ENCODE measurements at places on chromosomes 5 and 9.

DNA sequence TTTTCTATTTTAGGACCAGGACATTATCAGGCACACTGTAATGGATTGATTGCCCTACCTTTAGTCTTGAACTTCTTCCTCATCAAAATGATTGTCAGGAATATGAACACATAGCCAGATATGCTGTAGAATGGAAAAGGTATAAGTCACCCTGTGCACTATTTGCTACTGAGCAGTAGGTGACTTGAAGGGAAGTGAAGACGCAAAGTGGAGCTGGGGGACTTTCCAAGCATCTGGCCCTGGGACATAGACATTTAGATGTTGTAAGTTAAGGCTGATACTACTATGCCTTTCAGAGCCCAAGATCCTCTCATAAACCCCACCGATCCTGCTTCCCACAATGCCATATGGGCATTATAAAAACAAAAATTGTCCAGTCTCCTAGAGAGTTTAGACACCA is 174.5 kb downstream of the DOCK8 start:
- no peak for DNase-seq
- no peak overlapping the region for H3K27ac ChIP-seq
- H3K4me1 ChIP-seq: no peaks in the 10 kb centered on the region

- H3K27me3 ChIP-seq: no peaks in the 10 kb centered on the region
- H3K4me1 ChIP-seq: no peaks in the 10 kb centered on the region
- no peaks in the 10 kb centered on the region for H3K36me3 ChIP-seq
- H3K4me3 ChIP-seq: no peak overlapping the region
- DNase-seq: no peak
These were observed 51.6 kb upstream of the PHYKPL start for GRCh38 chr5:178284093-178284675.

DNA sequence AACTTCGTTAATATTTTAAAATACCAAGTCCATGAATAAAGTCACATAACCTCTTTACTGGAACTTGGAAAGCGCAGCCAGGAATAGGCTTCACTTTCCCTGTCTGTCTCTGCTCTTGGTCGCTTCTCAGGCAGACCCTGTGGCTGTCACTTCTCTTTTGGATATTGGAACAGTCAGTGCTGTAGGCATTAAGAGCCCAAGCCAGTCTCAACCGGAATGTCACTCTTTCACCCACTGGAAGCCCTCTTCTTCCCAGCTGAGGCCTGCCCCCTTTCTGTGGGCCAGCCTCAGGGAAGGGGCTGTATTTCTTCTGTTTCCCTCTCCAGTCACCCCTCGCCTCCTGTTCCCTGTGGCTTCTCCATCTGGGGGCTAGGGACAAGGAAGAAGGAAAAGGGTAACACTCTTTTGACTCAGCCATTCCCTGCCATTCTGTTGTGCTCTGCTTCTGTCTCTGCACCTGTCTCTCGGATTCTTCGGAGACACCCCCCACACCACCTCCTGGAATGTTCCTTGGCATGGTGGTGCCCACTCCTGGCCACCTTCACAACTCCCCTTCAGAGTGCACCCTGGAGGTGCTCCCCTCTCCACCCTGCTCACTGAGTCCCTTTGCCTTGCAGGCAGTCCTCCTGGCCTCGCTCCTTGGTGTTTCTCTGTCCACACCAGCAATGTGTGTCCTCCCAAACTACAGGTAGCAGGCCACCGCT is 103.4 kb downstream of the TRIO start:
- H3K4me1 ChIP-seq: peaks cover 3% of the 10 kb centered on the region
- H3K27me3 ChIP-seq: no peaks in the 10 kb centered on the region
- H3K27ac ChIP-seq: no peak overlapping the region
- DNase-seq: no peak
- H3K36me3 ChIP-seq: no peaks in the 10 kb centered on the region

DNA sequence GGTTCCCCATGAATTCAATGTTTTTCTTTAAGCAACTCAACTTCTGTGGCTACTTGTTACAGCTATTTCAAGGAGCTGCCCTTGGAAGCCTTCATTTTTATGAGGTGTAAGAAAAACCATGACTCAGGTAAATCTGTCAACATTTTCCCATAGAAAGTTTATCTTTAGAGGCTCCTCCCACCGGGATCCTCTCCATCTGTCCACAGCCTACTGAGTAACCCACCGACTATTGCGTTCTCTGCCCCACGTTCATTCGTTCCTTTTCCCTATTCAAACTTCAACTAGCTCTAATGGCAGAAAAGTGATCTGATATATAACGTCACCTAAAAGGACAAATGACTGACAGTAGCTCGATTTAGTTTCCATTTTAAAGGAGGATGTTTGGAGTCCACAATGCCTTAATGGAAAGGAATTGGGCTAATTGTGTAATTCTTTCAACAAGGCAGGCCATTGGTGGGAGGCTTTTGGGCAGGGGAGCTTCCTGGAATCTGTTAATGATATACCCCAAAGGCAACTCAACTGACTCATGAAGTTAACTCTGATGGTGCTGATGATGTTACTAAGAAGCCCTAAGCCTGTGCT is 29.3 kb upstream of the NR3C1 start:
- peaks cover 8% of the 10 kb centered on the region for H3K4me1 ChIP-seq
- no peaks in the 10 kb centered on the region for H3K27me3 ChIP-seq
- H3K4me3 ChIP-seq: no peak overlapping the region
- DNase-seq: no peak
- no peak overlapping the region for H3K27ac ChIP-seq

GRCh38 chr5:168530621-168531150 is 1.6 kb downstream of the FBLL1 start:
- H3K27ac ChIP-seq: no peak overlapping the region
- no peaks in the 10 kb centered on the region for H3K36me3 ChIP-seq
- no peaks in the 10 kb centered on the region for H3K4me1 ChIP-seq
- peaks cover 11% of the 10 kb centered on the region for H3K27me3 ChIP-seq
- H3K4me3 ChIP-seq: no peak overlapping the region

- H3K4me1 ChIP-seq: no peaks in the 10 kb centered on the region
- no peak overlapping the region for H3K27ac ChIP-seq
- H3K4me3 ChIP-seq: no peak overlapping the region
- no peaks in the 10 kb centered on the region for H3K27me3 ChIP-seq
- no peak for DNase-seq
- H3K36me3 ChIP-seq: no peaks in the 10 kb centered on the region
These were observed 107.2 kb upstream of the CKMT2 start for GRCh38 chr5:81125959-81126358.

- H3K36me3 ChIP-seq: no peaks in the 10 kb centered on the region
- H3K4me3 ChIP-seq: no peak overlapping the region
- H3K4me1 ChIP-seq: no peaks in the 10 kb centered on the region
- H3K27me3 ChIP-seq: no peaks in the 10 kb centered on the region
These were observed 8.2 kb upstream of the GDNF start for GRCh38 chr5:37847978-37848425.

GRCh38 chr5:178196281-178196812 is 8.0 kb upstream of the HNRNPAB start:
- no peak for DNase-seq
- no peaks in the 10 kb centered on the region for H3K36me3 ChIP-seq
- H3K27me3 ChIP-seq: no peaks in the 10 kb centered on the region
- H3K4me1 ChIP-seq: no peaks in the 10 kb centered on the region

DNA sequence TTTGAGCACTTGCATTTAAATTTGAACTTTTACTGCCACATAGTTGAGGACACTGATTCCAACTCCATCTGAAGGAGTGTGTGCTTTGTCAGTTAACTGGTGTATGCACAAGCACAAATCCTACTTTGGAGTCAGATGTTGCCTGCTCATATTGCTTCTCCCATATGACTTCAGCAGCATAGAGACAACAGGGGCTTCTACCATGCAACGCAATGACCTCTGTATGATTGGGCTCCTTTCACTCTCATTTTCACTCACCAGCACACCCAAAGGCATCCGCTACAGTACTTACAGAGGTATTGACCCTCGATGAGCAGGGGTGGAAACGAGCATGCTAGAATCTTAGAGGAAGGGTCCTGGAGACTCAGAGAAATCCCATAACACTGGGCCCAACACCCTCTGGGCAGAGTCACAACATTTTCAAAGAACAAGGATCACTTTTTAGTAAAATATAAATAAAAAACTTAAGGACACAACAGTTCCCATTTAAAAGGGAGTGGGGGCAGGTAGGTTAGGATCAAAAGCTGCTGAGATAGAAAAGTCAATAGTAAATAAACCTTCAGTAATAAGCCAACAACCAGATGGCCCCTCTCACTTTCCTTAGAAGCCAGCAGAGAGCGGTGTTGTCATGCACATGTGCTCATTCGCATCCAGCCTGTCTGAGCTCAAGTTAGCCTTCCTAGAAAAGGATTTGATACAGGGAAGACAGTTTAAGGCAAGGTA is 203.8 kb downstream of the SNCAIP start:
- H3K4me1 ChIP-seq: no peaks in the 10 kb centered on the region
- DNase-seq: peak; percentile 63
- H3K27ac ChIP-seq: no peak overlapping the region
- H3K4me3 ChIP-seq: no peak overlapping the region
- no peaks in the 10 kb centered on the region for H3K27me3 ChIP-seq

DNA sequence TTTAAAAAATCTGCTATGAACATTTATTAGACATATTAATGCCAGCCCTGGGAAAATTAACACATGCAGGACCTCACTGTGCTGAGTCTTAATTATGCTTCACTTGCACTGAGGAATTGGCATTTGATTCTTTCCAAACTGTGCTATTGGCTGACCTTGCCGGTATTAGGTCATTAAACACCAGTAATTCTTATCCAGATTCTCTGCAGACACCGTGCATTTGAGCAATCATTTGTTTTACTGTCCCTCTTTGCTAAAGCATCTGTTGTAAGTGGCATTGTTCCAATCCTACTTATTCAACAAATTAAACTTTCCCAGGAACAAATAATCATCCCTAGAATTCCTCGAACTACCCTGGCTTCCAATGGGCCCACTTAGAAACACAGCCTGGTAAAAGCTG is 145.0 kb downstream of the SLC12A2 start:
- no peaks in the 10 kb centered on the region for H3K27me3 ChIP-seq
- H3K27ac ChIP-seq: no peak overlapping the region
- no peak overlapping the region for H3K4me3 ChIP-seq
- no peaks in the 10 kb centered on the region for H3K4me1 ChIP-seq

GRCh38 chr5:96332535-96333366 is 100.3 kb downstream of the PCSK1 start:
- no peaks in the 10 kb centered on the region for H3K27me3 ChIP-seq
- H3K27ac ChIP-seq: no peak overlapping the region
- no peak overlapping the region for H3K4me3 ChIP-seq
- DNase-seq: no peak
- no peaks in the 10 kb centered on the region for H3K36me3 ChIP-seq

GRCh38 chr5:35799753-35800152 is 56.9 kb upstream of the IL7R start:
- H3K27ac ChIP-seq: no peak overlapping the region
- H3K4me3 ChIP-seq: no peak overlapping the region
- no peaks in the 10 kb centered on the region for H3K36me3 ChIP-seq
- H3K27me3 ChIP-seq: no peaks in the 10 kb centered on the region
- H3K4me1 ChIP-seq: no peaks in the 10 kb centered on the region
- DNase-seq: no peak

DNA sequence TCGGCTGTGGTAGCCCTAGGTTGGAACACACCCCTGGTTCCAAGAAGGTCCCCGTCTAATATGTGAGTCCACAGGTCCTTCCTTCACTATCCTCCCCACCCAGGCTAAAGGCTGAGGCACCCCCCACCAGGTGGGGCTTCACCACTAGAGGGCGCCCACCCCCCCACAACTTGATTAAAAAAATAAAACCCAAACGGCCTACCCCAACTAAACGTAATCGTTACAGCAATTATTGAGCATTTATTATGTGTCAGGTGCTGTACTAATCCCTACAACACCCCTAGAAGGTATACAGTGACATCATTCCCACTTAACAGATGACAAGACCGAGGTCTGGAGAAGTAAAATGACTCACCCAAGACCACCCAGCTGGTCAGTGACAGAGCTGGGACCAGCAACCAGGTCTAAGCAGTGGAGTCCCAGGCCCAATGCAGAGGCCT is 65.0 kb downstream of the FGF18 start:
- DNase-seq: peak; percentile 52
- H3K4me1 ChIP-seq: no peaks in the 10 kb centered on the region
- H3K27ac ChIP-seq: no peak overlapping the region
- H3K36me3 ChIP-seq: no peaks in the 10 kb centered on the region

- H3K27me3 ChIP-seq: no peaks in the 10 kb centered on the region
- H3K36me3 ChIP-seq: no peaks in the 10 kb centered on the region
- no peak overlapping the region for H3K4me3 ChIP-seq
- no peak for DNase-seq
These were observed 339.7 kb downstream of the NTRK2 start for GRCh38 chr9:85009251-85009650.

- no peak for DNase-seq
- H3K27ac ChIP-seq: no peak overlapping the region
- no peaks in the 10 kb centered on the region for H3K36me3 ChIP-seq
- peaks cover 7% of the 10 kb centered on the region for H3K4me1 ChIP-seq
These were observed 3.6 kb upstream of the DOCK8 start for GRCh38 chr9:211036-211435.

- no peak overlapping the region for H3K27ac ChIP-seq
- no peak overlapping the region for H3K4me3 ChIP-seq
- no peaks in the 10 kb centered on the region for H3K36me3 ChIP-seq
- H3K27me3 ChIP-seq: no peaks in the 10 kb centered on the region
- no peak for DNase-seq
These were observed 42.9 kb downstream of the OR2K2 start for GRCh38 chr9:111287127-111287526.

DNA sequence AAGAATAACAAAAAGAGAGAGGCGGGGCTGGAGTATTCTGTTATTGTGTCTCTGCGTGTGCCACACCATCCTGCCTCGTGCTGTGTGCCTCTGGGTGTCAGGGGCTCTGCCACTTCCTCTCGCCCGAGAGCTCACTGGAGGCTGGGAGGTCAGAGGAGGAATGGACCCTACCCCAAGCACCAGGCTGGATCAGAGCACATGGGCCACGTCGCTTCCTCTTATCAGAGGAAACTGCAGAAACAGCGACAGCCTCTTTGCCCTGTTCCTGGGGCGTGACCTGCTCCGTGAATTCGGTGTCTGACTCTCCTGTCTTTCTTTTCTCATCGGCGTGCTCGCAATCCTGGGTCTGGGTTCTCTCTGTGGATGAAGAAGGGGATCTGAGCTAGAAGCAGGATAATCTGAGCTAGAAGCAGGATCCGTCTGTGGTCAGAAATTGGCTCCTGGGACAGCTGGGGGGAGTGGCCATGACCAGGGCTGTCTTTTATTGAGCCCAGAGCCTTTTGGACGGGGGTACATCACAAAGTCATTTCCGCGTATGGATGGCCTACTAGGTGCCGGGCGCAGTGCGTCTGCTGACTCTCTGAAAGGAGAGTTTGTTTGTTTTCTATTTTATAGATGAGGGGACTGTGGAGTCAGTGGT is 150.3 kb upstream of the COL5A1 start:
- H3K27me3 ChIP-seq: no peaks in the 10 kb centered on the region
- H3K27ac ChIP-seq: no peak overlapping the region
- no peaks in the 10 kb centered on the region for H3K36me3 ChIP-seq
- no peaks in the 10 kb centered on the region for H3K4me1 ChIP-seq
- peak; percentile 38 for DNase-seq

GRCh38 chr5:33310451-33310850 is 130.3 kb upstream of the TARS1 start:
- DNase-seq: no peak
- no peaks in the 10 kb centered on the region for H3K27me3 ChIP-seq
- no peak overlapping the region for H3K27ac ChIP-seq
- no peak overlapping the region for H3K4me3 ChIP-seq
- H3K4me1 ChIP-seq: no peaks in the 10 kb centered on the region

GRCh38 chr9:18357321-18357720 is 116.6 kb upstream of the ADAMTSL1 start:
- H3K27ac ChIP-seq: no peak overlapping the region
- H3K4me3 ChIP-seq: no peak overlapping the region
- H3K36me3 ChIP-seq: no peaks in the 10 kb centered on the region
- no peak for DNase-seq
- H3K4me1 ChIP-seq: no peaks in the 10 kb centered on the region
